Dorsolateral prefrontal cortex (tissue), 122 donors: ENCODE measurements at places on chromosomes 4 and X.

- DNase-seq = no peak
Measured at GRCh38 chr4:6884341-6884870, 25.2 kb upstream of the TBC1D14 start.

DNA sequence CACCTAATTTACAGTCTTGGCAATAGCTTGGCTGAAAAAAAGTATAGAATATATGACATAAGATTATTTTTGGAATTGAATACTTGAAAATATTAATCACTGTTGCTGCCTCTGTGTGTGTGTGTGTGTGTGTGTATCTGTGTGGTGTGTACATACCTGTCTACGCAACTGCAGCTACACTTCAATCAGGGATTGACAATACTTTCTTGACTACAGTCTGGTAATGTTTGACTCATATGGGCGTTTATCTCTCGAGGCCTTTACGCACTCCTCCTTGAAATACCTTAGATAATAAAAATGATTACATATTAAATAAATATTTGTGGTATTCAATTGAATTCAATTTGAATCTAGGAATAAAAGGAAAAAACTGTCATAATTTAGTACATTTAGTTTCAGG lies 565.2 kb downstream of the PCDH18 start:
- DNase-seq = no peak

GRCh38 chrX:49171752-49172279 lies at the start of gene PLP2:
PLP2 (plus strand) TSS chrX:49171898; CDS start chrX:49172001, 103 bp downstream.
- no peak for DNase-seq

- DNase-seq = no peak
Measured at GRCh38 chr4:82903737-82904136, 3.2 kb downstream of the THAP9 start.

GRCh38 chr4:114025176-114025777 lies 45.8 kb upstream of the ARSJ start:
- no peak for DNase-seq

- DNase-seq = no peak
Measured at GRCh38 chrX:127519323-127519722, 532.9 kb downstream of the ACTRT1 start.

- DNase-seq = no peak
Measured at GRCh38 chr4:146370841-146371240, 150.9 kb downstream of the SLC10A7 start.

- DNase-seq = no peak
Measured at GRCh38 chr4:169164669-169165415, 105.9 kb downstream of the SH3RF1 start.

DNA sequence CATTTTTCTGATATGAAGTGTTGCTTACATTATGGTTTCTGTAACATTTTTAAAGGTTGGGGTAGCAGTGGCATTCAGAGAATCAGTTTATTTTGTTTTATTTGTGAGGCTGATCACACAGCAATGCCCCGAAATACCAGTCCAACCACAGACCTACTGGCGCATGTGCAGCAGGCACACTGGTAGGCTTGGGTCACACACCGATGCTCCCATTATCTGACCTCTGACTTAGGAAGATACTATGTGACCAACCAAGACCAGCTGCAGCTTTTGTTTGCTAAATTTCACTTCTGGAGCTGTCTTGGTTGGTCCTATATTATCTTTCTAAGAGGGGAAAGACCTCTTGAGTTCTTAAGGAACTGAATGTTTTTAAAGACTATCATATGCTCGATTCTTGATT lies 18.7 kb downstream of the PGM2 start:
- DNase-seq = no peak

DNA sequence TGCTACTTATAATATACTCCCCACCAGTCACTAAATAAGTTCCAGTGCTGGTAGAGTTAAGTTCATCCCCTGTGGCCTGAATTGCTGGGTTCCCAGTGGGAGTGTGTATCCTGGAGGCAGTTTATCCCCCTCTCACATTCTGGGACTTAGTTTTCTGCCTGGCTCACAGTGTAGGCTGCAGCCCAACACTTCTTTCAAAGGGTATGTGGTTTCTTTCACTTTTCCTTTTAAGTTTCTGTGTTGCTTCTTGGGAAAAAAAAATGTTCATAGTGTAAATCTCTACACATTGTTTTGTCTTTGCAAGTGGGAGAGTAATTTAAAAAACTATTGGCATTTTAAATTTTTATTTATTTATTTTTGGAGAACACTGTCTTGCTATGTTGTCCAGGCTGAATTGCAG lies 204.0 kb downstream of the CHIC1 start:
- no peak for DNase-seq

DNA sequence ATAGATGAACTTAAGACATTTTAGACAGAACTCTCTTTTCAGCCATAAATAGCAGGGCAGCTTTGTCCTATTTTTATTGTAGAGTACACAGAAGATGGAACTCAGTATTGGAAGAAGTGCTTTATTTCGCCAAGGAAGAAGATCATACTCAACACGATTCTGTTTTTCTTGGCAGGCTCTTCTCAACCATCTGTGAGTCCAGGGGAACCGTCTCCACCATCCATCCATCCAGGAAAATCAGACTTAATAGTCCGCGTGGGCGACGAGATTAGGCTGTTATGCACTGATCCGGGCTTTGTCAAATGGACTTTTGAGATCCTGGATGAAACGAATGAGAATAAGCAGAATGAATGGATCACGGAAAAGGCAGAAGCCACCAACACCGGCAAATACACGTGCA lies 37.6 kb downstream of the KIT start:
- no peak for DNase-seq

GRCh38 chrX:103503853-103504207 lies 15.5 kb downstream of the RAB40A start:
- DNase-seq = no peak

- DNase-seq = no peak
Measured at GRCh38 chr4:10173037-10173753, 56.6 kb upstream of the WDR1 start.
